Urinary bladder (tissue), 4 donors: ENCODE measurements at places on chromosomes 7 and 10. TPM values are rescaled to one million over a fixed set of nuclear protein-coding genes. Genes with fewer than 3 reads are reported as not detected.

The MBL2 gene
- total RNA-seq, result not detected

The ZMIZ1 gene
- 30.2 TPM for total RNA-seq

The PLAU gene
- total RNA-seq, result 9.5 TPM

The ARHGEF35 gene
- total RNA-seq, result 6.5 TPM

The INMT gene
- total RNA-seq, result 24.8 TPM

The FIS1 gene
- total RNA-seq, result 66.7 TPM

The STEAP4 gene
- 13.2 TPM for total RNA-seq

The GNG11 gene
- 48.1 TPM for total RNA-seq

The NPM3 gene
- total RNA-seq, result 30.6 TPM

The MRC1 gene
- 41.2 TPM for total RNA-seq

The WNT2 gene
- 8.9 TPM for total RNA-seq

The GIMAP5 gene
- total RNA-seq, result 25.6 TPM

The CPN1 gene
- total RNA-seq, result 0.16 TPM

The GPC2 gene
- 3.7 TPM for total RNA-seq

The OR2A1 gene
- 0.05 TPM for total RNA-seq

The ANKRD61 gene
- not detected for total RNA-seq

The OPN4 gene
- not detected for total RNA-seq

The HABP2 gene
- total RNA-seq, result not detected

The ASAH2 gene
- 1.1 TPM for total RNA-seq

The ST8SIA6 gene
- 3.7 TPM for total RNA-seq

The SKIDA1 gene
- 5.0 TPM for total RNA-seq

The MAP3K8 gene
- total RNA-seq, result 16.5 TPM

The LGI1 gene
- 11.2 TPM for total RNA-seq

The EBF3 gene
- total RNA-seq, result 29.4 TPM

The FANK1 gene
- 2.0 TPM for total RNA-seq

The PAPOLB gene
- total RNA-seq, result 2.2 TPM

The DLX6 gene
- total RNA-seq, result 0.48 TPM

The ALOX5 gene
- total RNA-seq, result 25.7 TPM

The LEP gene
- not detected for total RNA-seq

The CHRM2 gene
- total RNA-seq, result 19.8 TPM

The BAIAP2L1 gene
- total RNA-seq, result 4.9 TPM

The AGAP5 gene
- 8.0 TPM for total RNA-seq

The UBE2D4 gene
- total RNA-seq, result 12.7 TPM

The TMEM26 gene
- 11.7 TPM for total RNA-seq

The CALHM3 gene
- total RNA-seq, result not detected
